ENCODE measurements at places on chromosomes 7 and 10.
A peak's percentile ranks its signal among the peaks of the same experiment; 100 is the strongest.

GRCh38 chr7:44148166-44148565, 7.0 kb upstream of the MYL7 start:
- no peak for DNase-seq

DNA sequence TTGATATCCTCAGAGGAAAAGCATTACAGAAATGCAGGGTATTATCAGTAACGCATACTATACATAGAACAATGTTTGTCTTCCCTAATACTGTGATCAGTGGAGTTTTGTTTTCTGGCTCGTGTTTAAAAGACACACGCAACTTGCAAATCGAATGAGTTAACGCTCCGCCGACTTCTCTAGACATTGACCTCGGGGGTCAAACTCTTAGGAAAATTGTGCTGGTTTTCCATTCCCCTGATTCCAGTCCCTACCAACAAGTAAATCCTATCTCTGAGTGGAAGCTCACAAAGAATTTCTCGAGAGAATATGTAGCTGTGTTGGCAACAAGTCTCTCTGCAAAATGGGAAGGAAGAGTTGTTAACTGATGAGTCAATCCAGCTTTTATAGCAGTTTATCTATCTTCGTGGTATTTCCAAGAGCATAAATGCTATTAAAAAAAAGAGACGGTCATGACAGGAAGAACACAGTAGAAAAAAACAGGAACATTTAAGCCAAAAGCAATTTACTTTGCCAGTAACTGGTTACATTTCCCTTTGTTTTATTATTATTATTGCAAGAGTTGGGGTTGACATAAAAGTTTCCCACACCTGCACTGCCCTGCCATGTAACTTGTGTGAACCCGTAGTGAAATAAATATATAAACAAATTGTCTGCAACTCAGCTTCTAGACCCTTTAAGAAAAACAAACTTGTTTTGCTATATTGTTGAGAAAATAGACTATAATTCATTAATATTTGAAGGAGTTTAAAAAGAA, 144.4 kb downstream of the ARID5B start:
- DNase-seq = no peak

DNA sequence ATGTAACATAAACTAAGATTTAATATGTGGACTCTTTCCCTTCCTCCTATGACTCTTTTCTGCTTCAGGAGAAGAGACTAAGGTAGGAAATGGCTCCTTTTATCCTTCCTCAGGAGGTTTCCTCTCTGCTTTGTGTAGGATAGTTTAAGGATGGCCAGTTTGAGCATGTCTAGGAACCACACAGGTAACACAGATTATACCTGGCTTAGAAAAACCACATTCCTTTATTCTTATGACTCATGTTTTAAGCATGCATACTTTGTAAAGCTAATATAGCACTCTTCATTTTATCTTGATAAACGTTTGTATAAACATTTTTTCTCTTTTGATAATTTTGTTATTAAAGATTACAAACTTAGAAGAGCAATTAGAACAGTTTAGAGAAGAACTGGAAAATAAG, 57.8 kb downstream of the CYP51A1 start:
- DNase-seq = no peak

DNA sequence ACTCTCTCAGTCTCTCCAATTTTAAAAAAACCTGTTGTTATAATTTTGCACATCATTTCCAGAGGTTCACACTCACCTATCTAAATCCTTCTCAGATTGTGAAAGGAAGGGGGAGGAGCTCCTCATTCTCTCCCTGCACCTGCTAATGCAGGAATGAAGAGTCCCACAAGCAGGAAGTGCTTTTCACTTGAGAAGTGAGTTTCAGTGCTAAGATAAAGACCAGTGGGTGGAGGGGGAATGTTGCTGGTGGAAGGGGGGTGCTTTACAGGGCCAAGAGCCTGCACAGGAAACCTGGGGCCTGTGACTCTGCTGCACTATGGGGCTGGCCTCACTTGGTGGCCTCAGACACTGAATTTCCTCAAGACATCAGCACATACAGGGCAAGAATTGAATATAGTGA, 176.4 kb downstream of the PTPN20 start:
- DNase-seq = no peak

DNA sequence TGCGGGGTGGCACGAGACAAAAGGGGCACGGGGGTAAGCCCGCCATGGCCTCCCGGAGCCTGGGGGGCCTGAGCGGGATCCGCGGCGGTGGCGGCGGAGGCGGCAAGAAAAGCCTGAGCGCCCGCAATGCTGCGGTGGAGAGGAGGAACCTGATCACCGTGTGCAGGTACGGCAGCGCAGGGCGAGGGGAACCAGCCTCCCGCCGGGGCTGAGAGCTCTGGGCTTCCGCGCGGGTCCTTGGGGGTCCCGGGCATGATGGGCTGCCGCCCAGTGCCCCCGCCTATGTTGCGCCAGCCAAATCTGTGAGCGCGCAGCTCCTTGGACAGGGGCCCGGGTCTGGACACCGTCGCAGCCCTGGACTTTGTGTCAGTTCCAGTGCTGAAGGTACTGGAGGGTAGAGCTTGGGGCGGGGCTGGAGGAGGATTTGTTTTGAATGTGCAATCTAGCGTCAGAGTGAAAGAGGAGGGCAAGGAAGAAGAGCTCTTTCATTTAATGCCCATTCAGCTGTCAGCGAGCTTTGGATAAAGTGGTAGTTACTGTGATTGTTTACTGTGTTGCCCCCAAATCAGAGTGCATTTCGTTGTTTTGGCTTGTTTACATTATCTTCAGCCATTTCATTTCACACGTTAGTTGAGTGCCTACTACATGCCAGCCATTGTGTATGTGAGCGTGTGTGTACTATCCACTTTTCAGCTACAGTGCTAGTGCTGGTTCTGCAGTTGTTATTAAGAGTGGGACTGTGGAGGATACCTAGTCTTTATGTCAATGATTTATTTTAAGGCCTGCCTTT, 777 bp downstream of the RUNDC3B start:
- peak; percentile 68 for DNase-seq

DNA sequence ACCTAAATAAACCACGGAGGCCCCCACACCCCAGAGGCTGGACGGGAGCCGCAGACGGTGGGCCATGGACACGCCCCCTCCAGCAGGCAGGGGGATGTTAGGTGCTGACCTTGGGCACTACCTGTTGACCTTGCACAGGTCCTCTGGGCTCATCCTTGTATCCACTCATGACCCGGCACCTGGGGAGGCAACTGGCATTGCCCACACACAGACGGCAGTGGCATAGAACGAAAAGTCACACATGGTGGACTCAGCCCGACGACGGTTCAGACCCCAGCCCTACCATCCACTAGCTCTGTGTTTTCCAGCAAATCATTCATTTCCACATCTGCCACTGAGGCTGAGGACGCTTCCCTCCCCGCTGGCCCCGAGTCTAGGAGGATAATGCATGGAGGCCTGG, 247.7 kb upstream of the PPP2R2D start:
- no peak for DNase-seq

- DNase-seq = no peak
Observed at GRCh38 chr7:107234436-107234835, 65.6 kb downstream of the HBP1 start.

- no peak for DNase-seq
Observed at GRCh38 chr7:17929647-17930395, 10.5 kb downstream of the SNX13 start.

DNA sequence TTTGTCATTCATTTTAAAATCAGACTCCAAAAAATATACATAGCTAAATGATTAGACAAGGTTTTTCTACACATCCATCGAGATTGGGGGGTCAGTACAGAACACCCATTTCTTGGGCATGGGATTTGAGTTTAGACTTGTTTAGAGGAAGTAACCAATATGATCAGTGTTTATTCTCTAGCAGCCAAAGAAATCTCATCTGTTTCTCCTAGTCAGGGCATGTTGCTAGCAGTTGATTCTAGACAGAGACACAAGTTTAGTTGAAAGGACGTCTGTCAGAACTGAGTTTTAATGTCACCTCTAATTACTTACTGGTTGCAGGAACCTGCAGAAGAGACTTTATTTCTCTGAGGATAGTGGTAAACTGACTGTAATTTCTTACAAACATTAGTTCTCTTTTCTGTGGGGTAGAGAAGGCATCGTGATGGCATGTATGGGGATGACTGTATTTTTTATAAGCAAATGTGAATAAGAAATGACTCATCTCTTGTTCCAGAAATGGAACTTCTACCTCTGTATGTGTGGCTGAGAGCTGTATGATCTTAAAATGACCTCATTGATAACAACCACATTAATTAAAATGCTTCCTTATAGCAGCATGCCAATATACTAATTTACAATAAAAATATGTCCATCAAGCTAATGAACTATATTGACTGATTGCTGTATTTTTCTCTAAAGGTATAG, 30.6 kb upstream of the RHOBTB1 start:
- DNase-seq = no peak

- no peak for DNase-seq
Observed at GRCh38 chr10:130191380-130191779, 55.2 kb downstream of the GLRX3 start.

- no peak for DNase-seq
Observed at GRCh38 chr7:32587411-32587948, 92.2 kb downstream of the AVL9 start.

GRCh38 chr10:22557321-22557720, 157.1 kb downstream of the PIP4K2A start:
- DNase-seq = no peak

DNA sequence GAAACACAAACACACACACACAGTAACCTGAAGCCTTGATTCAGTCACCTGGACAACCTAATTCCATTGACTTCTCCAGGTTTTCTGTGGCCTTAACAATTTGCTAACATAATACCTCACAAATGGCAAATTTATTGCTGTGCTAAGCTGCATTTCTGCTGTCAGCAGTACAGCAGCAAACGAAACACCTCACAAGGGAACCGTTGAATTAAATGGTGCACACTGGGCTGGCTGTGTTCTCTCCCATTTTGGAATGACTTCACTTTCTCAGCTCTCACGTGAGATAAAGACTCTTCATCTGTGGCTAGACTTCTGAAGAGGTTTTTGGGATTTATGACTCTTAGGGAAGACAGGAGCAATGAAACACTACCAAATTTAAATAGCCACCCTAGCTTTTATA, 152.5 kb downstream of the GPR158 start:
- DNase-seq = peak; percentile 1

GRCh38 chr7:124898531-124898930, 31.1 kb downstream of the POT1 start:
- DNase-seq = no peak

DNA sequence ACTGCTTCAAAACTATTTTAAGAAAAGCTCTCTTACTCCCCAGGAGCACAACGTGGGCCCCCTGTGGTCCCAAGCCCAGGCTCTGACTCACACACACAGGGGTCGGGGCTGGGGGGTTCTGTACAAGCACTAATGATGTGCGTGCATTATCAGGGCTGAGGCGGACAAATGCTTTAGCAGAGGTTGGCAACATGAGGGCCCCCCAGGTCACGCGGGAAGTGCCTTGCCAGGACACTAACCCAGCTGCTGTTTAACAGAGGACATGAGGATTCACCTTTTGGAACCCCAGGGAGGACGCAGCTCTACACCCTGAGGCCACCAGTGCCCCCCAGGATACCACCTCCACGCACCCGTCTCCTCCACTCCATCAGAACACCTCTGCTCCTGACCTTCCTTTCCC, 342.8 kb downstream of the DNAJB6 start:
- DNase-seq = peak; percentile 7

- DNase-seq = no peak
Observed at GRCh38 chr10:123640016-123640535, 26.1 kb upstream of the GPR26 start.

DNA sequence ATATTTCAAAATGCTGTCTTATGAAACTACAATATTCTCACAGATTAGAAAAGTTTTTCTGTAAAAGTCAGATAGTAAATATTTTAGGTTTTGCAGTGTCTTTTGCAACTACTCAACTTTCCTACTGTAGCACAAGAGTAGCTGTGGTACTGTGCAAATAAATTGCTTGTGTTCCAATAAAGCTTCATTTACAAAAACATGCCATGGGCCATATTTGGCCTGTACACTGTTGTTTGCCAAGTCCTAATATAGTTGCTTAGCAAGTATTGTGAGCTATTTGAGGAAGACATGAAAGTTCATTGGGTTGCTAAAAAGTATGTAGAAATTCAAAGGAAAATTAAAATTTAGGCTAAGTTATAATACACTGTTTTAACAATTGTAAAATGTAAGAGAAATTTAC, 80.0 kb downstream of the TFPI2 start:
- no peak for DNase-seq

GRCh38 chr10:36358736-36359135, 716.6 kb upstream of the FZD8 start:
- no peak for DNase-seq
